Fibroblast of upper back skin (primary cell): ENCODE measurements at places on chromosomes 7 and 10.

DNA sequence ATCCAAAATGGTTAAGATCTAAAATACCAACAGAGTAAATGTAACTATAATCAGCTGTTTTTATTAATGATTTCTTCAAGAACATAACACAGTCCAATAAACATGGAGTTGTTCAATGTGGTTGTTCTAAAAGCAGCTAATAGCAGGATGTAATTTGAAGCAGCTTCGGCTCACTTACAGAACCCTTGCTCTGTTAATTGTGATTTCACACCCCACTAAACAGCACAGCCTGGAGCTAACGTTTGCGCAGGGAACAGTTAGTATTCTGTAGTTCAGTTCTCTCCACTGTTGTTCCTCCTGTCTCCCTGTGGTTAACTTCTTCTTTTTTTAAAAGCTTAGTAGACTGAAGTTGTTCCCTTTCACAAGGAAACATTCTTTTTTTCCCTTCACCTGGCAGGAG lies 104.0 kb downstream of the GRM3 start:
- DNase-seq = no peak

DNA sequence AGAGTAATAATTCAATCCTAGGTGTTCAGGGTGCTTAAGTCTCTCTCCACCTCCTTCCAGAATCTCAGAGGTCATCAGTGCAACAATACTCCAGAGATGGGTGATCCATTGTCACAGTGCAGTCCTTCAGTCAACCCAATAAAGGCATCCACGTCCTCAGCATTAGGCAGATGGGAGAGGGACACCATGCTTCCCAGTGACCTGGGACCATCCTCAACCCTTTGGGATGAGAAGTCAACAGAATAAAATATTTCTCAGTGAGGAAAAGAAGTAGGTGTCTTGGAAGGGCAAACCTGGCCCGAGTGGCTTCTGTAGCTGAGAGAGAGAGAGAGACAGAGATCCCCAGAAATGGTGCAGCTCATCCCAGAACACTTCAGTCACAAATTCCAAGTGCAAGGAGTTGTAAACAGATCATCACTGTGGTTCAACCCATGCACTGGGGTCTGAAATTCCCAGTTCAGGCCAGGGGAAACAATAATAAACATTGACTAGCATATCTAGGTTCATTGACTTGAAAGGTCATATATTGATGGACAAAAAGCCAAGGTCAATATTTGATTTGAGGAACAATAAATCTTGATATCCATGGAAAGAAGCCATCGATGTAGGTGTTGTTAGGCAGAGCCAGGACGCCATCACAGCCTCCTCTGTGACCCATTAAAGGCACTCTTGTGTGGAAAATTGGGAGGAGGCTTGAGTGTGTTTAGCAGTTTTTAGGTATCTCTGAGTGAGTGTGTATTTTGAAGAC lies 256.0 kb upstream of the ZMIZ1 start:
- DNase-seq = no peak

- DNase-seq = peak; percentile 18
Measured at GRCh38 chr7:12929476-12930140, 242.2 kb downstream of the ARL4A start.

DNA sequence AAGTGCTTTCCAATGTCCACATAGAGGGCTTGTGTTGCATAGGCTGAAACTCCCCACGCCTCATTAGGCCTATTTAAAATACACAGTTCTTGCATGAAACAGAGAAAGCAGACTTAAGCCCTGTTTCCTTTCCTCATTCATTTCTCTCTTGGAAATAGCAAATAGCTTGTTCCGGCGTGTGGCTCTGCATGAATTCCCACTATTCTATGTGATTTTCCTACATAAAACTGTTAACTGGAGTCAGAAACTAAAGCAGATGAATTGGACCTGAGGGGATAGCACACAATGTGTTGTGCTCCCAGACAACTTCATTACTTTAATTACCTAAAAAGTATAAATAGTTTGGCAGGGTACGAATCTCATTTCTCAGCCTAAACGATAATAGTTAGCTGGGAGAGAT lies 981.5 kb downstream of the SORCS1 start:
- DNase-seq = no peak

DNA sequence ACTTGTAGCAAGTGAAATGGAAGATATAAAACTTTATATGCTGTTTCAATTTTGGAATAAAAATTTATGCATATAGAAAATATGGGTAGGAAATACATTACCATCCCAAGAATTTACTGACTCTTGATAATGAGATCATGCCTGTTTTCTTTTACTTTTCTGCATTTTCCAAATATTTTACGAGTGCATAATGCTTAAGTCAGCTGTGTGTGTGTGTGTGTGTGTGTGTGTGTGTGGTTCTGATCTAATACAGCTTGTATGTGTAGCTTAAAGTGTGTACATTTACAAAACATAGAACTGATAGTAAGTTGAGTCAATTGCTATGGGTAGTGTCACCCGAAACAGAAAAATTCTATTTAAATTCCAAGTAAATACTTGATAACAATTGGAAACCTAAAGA lies 315.9 kb upstream of the LRRN3 start:
- peak; percentile 52 for DNase-seq

- DNase-seq = peak; percentile 92
Measured at GRCh38 chr7:131057015-131057793, 270.5 kb upstream of the MKLN1 start.

DNA sequence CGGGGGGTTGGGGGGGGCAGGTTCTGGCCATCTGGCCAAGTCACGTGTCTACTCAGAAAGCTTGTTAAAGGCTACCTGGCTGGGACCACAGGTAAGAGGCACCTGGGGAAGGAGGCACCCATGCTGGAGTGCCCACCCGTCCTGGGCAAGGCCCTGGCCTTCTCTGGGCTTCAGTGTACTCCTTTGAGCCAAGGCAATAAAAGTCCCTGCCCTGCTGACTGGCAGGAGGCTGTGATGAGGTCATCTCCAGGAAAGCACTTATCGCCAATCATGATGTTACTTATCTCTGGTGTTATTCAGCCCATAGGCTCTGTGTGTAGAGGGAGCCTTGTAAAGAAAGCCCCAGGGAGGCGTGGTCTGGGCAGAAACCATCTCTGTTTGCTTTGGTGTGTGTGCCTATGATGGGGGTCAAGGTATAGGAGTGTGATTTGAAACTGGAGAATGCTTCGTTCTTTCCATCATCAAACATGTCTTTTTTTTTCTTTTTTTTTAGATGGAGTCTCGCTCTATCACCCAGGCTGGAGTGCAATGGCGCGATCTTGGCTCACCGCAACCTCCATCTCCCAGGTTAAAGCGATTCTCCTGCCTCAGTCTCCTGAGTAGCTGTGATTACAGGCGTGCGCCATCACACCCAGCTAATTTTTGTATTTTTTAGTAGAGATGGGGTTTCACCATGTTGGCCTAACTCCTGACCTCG lies 2.5 kb upstream of the CLDN4 start:
- DNase-seq = peak; percentile 36

DNA sequence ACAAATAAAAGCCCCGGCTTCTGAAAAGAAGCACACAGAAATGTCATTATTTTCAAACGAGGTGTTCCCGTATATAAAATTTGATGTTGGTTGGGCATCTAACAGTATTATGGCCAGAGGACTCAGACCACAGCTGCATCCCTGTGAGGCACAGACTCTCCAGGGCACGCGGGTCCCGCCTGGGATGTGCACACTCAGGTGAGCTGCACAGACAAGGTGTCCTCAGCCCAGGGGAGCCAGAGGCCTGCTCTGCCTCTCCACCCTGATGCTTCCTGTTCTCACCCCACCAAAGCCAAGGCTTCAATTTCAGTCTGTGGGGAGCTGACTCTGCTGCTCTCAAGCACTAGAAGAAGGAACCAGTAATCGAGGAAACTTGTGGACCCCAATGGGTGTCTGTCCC lies 1.7 kb upstream of the CYP2E1 start:
- DNase-seq = no peak

DNA sequence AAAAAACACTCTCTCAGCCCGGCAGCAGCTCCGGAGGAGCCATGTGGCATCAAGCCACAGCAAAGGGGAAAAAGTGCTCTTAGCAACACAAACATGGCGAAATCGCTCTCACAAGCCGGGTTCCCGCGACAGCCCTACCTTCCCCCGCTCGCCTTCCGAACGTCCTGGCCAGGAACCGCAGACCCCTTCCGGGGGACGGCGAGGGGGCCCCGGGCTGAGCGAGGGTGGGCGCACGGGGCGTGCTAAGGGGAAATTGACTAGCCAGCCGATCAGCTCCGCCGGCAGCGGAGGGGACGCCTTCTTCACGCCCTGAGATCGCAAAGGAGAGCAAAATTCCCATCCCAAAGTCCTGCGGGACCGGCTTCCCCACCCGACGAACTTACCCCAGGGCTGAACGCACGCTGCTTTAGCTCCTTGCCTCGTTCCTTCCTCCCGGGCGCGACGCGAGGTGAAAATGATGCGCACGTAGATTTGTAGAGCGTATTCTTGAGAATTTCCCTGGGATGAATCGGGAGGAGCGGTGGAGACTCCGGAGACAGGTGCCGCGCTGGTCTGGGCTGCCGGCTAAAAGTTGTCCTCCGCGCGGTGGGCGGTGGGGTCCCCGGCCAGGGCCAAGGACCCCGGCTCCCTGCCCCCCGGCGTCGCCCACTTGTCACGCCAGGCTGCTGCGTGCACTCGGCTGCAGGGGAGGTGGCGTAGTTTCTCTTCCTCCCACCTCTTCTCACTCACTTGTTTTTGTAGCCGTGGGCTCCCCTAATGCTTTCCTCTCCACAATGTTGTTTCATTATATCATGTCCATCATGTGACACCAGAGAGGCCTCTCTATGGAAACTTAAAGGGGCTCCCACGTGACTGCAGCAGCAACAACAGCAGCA lies 220.1 kb upstream of the MKLN1 start:
- DNase-seq = peak; percentile 65

- DNase-seq = peak; percentile 84
Measured at GRCh38 chr7:42096681-42097561, 140.1 kb downstream of the GLI3 start.

DNA sequence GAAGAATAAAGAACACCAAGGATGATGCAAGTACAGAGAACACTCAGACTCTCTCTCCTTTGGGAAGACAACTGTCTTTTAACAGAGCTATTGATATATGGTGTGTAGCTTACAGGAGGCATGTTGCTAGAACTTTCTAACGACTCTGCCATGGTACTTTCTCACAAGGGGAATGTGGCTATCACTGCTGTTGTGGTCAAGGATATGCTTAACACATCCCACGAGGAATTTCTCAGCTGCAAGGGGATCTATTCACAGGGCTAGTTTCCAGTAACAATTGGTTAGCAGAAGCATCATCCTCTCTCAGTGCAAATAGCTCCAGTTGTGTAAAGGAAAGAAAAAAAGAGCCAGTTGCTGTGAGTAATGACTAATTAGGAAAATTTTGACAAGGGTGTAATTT lies 826.0 kb downstream of the SORCS1 start:
- DNase-seq = peak; percentile 79

- DNase-seq = no peak
Measured at GRCh38 chr7:32102432-32102873, 32.2 kb upstream of the PDE1C start.

DNA sequence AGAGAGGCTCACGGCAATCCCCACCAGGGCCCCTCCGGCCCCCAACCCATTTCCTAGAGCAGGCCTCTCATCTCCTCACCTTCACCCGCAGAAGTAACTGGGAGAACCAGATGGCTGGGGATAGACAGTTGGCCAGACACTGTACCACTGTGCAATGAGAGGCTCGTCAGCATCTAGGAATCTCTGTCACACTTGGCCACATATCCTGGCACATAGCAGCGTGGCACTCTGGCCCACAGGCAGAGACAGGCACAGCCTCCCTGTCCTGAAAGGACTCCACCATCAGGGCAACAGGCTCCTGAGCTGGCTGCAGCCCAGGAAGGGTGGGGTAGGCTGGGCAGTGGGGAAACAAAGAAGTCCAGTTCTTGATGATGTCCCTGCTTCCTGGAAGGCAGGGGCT lies 45.8 kb downstream of the C10orf143 start:
- no peak for DNase-seq

DNA sequence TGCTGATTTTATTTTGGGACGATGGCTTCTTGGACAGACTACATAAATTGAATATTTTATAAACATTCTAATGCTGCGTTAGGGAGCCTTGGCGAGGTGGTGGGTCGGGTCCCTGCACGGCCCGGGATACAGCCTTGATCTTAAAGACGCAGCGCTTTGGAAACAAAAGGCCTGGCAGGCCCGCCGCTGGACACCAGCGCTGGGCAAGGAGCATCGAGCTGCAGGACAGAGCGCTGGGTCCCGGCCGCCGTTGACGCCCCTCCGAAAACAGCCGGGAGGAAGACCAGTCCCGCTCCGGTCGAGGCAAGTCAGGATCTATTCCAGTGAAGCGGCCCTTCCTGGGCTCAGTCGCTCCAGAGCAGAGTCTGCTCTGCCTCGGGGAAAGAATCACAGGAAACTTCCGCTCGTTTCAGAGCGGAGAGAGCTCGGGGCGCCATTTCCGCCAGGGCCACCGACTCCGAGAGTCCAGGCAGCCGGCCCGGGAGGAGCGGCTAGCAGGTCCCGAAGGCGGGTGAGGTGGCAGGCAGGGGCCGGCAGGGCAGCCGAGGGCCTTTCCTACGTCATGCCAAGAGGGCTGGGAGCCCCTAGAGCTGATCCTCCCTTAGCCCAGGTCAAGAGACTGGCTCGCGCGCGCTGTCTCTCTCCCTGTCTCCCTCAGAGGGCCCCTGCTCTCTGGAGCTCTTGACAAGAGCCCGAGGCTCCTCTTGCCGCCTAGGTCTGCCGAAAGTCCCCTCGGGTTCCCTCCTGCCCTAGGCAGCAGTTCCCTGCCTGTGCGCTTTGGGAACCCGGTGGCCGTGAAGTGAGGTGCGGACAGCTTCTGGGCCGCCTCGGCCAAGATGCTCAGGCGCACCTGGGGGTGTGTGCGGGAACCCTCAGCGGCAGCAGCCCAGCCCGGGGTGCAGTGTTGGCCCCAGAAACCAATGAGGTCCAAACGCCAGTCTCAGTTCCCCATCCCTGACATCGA lies 1.4 kb upstream of the DRGX start:
- no peak for DNase-seq

DNA sequence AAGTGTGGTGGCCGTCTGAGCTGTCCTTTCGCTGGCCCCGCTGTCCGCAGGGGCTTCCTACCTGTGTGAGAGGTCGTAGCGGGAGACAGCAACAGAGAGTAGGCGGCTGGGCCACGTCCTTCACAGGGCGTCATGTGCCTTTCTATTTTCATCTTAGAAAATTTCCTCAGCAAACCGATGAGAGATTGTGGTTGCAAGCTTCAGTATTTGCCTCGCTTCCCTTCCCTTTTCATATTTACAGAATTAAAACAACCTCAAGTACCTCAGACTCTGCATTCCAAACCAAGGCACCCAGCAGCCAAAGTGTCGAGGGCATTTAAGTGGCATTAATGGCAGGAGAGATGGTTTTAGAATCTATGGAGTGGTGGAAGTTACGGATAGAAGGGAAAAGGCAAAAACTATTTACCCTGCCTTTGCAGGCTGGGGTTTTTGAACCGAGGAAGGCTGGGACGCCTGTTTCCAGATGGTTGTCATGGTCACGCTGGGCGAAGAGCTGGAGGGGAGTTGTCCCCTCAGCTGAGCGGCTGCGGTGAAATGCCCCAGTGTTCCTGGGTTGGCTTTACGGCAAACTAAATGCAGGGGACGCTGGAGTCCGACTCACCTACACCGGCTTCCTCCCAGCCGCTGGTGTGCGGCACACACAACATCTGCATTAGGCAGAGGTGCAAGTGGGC lies 41.9 kb downstream of the WIPI2 start:
- DNase-seq = no peak

- DNase-seq = no peak
Measured at GRCh38 chr10:13792006-13792405, 205.2 kb downstream of the PRPF18 start.
